Effector memory CD4-positive, alpha-beta T cell (primary cell): ENCODE measurements at places on chromosomes 2 and 18.

- no peak for DNase-seq
Measured at GRCh38 chr18:37341016-37341415, 224.6 kb downstream of the CELF4 start.

- no peak for DNase-seq
Measured at GRCh38 chr2:24831221-24832072, 38.2 kb downstream of the CENPO start.

- no peak for DNase-seq
Measured at GRCh38 chr18:59898609-59899297, 1.0 kb upstream of the PMAIP1 start.

- DNase-seq, result no peak
Measured at GRCh38 chr2:65397122-65397521, 35.3 kb downstream of the SPRED2 start.

DNA sequence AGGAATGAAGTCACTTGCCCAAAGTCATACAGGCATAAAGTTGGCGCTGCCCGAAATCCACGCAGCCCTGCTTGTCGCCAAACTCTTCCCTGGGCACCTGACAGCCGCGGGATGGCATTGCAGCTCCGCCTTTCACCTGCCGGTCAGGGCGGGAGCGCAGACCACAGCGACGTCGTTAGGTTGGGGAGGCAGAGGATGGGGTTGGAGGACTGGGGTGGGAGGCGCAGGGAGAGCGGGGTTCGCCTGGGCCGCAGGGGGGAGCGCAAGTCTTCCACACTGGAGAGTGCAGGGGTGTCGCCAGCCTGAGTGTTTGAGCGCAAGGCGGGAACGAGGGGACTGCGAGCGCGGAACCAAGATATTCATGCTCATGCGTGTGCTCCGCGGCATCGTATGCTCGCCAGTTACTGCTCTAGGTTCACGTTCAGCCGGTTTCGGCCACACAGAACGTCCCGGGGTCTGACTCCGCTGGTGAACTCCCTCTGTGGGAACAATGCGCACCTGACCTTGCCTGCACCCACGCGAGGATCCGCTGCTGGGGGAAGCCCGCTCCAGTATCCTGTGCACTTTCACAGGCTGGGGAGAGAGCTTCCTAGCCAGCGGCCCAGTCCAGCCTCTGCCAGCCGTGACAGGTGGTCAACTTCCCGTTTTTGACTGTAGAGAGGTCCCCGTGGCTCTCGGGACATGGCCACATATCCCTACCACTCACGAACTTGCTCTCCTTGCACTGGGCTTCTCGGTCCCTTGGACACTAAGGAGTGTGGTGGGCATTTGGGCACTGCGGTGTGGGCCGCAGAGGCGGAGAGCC lies 767 bp upstream of the NPPC start:
- no peak for DNase-seq

DNA sequence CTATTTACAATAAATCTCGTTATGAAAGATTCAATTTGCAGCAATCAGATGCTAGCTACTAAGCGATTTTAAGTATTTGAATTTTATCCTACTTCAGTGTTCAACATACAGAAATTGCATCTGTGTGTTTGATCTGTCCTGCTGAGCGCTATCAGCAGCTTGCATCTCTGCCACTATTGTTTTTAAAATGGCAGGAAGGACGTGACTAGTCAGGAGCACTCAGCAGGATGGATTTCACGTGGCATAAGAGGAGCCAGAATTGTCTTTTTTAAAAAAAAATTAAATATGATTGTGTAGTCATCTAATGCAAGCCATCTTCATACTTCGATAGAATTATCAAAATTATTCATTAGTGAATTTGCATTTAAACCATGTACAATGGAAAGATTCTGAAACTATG lies 2.8 kb upstream of the KLHL14 start:
- DNase-seq, result no peak

DNA sequence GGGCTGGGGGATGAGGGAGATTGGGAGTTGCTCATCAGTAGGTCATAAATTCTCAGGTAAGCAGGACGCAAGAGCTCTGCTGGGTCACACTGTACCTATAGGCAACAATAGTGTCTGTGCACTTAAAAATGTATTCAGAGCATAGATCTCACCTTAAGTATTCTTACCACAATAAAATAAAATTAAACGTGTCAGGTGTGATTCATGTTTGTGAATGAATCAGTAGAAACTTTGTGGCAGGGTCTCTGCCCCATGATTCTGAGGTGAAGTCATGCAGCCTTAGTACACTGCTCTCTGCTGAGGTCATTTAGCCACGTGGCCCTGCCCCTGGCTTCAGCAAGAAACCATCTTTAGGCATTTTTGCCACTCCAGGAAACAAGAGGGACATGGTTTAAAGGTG lies 253.8 kb downstream of the FBXO15 start:
- no peak for DNase-seq

GRCh38 chr2:26786207-26787028 lies 562 bp downstream of the CENPA start:
- DNase-seq, result no peak

GRCh38 chr2:217149087-217149660 lies 289.3 kb upstream of the TNP1 start:
- no peak for DNase-seq

GRCh38 chr2:893311-893710 lies 57.3 kb upstream of the SNTG2 start:
- DNase-seq, result no peak
